ENCODE measurements at places on chromosomes 7 and 10.

DNA sequence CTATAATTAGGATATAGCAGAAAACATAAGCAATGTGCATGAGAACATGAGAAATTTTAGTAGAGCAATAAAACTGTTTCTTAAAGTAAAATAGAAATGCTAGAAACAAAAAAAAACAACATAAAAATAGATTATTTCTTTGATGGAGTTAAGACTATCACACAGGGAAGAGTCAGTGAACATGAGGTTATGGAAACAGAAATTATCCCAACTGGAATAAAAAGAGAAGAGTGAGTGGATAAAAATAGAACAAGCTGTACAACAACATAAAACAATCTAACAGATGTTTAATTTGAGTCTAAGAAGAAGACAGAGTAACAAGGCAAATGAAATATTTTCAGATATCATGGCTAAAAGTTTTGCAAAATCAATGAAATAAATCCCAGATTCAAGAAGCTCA, 7.5 kb upstream of the OR6B1 start:
- no peak for DNase-seq

- DNase-seq: no peak
Observed at GRCh38 chr7:42485301-42485766, 248.3 kb upstream of the GLI3 start.

DNA sequence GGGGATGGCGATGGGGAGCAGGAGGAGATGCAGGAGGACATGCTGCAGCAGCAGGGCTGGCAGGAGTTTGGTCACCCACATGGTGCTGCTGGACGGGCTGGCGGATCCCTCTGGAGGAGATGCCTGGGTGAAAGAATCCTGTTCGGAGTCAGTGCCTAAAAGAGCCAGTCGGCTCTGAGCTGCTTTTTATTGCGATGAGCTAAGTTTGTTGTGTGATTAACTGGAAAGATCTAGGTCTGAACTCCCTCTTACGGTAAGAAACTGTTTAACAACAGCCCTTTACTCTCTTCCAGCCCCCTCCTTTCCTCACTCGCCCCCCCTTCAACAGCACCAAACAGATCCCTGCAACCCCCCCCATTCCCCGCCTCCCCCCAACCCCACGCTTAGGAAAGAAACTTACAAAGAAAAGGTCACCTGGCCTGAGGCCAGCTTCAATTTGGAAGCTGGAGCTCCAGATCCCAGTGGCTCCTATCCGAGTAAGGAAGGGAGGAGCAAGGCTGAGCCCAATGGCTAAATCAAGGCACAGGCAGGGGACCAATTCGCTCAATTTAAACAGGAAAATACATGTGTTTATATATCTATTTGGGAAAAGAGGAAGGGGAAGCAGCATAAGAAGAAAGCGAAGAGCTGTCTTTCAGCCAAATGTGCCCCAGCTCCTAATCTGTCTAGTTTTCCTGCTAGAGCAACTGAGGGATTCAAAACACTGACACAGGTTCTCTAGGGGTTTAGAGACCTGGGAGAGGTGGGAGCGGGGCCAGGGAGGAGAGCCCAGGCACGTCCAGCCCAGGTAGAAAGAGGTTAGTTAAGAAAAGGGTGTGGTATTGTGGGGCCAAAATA, at the start of gene HGF:
Gene HGF, minus strand, starts transcription at position 157 of the 837 bp plus-strand sequence. Its CDS starts 76 bp downstream, at position 81.
- no peak for DNase-seq

GRCh38 chr10:17023386-17024298, 106.0 kb downstream of the CUBN start:
- DNase-seq: peak; percentile 10

DNA sequence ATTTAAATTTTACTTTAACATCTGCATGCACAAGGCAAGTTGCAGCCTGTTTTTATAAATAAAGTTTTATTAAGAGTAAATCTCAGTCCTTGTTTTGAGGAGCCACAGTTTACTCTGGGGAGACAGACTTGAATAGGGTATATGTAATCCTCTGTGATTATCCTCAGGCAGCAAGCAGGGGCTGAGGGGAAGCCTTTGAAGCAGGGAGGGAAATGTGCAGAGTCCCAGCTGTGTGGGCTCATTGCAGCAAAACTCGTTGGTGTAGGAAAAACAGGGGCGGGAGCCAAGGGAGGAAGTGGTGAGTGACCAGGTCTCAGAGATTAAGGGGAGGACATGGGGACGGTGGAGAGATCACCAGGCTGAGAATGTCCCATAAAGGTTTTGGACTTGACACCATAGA, 34.3 kb upstream of the SMC3 start:
- no peak for DNase-seq
